MCF 10A (cell line): ENCODE measurements at places on chromosomes 4 and X. TPM values are rescaled to one million over a fixed set of nuclear protein-coding genes. Genes with fewer than 3 reads are reported as not detected.

The TLR8 gene
- total RNA-seq, result not detected in 2 replicates

DNA sequence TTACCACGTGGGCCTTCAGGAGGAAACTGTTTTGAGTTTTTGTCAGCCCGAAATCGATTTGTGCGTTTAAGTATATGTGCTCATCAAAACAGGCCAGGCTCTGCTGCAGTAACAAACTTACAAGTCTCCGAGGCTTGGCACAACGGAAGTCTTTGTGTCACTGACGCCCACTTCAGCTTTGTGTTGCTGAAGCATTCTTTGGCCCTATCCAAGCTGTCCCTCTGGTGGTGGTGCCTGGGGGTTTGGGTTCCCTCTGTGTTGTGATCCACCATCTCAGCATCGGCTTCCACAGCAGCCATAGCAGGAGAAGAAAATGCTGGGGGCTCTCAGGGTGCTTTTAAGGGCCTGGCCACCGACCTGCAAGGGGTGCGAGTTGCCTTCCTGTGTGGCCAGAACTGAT lies 176.4 kb downstream of the PTTG2 start:
- no peak for DNase-seq
- peaks cover 9% of the 10 kb centered on the region for H3K4me1 ChIP-seq
- H3K27ac ChIP-seq, result no peak overlapping the region
- no peaks in the 10 kb centered on the region for H3K27me3 ChIP-seq

GRCh38 chr4:140052050-140052449 lies 101.9 kb downstream of the MAML3 start:
- peaks cover 13% of the 10 kb centered on the region for H3K4me1 ChIP-seq
- H3K4me3 ChIP-seq, result no peak overlapping the region
- no peaks in the 10 kb centered on the region for H3K36me3 ChIP-seq
- no peak overlapping the region for H3K27ac ChIP-seq

- H3K27ac ChIP-seq, result no peak overlapping the region
- no peaks in the 10 kb centered on the region for H3K4me1 ChIP-seq
- peaks cover 88% of the 10 kb centered on the region for H3K27me3 ChIP-seq
- H3K36me3 ChIP-seq, result peaks cover 6% of the 10 kb centered on the region
Measured at GRCh38 chrX:113260474-113260873, 419.8 kb upstream of the AMOT start.

The FGFBP1 gene
- total RNA-seq, result 9.5 and 13.8 TPM in 2 replicates

DNA sequence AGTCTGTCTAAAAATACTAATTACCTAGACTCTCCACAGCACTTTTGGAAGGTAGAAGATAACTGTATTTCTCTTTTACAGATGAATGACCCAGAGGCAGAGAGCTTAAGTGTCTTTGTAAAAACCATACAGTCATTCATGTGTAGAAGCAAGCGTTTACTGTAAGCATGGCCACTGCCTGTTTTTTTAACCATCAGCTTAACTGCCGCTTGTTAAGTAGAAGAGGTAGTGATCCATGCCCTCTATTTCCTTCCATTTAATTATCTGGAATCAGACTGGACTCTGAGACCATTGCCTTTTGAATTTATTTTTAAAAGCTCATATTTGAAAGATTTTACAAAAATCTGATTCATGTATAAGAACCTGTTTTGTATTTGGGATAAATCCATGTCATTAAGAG lies 111.2 kb upstream of the TECRL start:
- peaks cover 4% of the 10 kb centered on the region for H3K4me1 ChIP-seq
- no peak for DNase-seq
- H3K27me3 ChIP-seq, result no peaks in the 10 kb centered on the region
- H3K4me3 ChIP-seq, result no peak overlapping the region

GRCh38 chrX:71111921-71112431 lies 599 bp upstream of the IL2RG start:
- no peak for DNase-seq
- H3K36me3 ChIP-seq, result peaks cover 6% of the 10 kb centered on the region
- H3K4me3 ChIP-seq, result no peak overlapping the region
- H3K4me1 ChIP-seq, result no peaks in the 10 kb centered on the region
- H3K27ac ChIP-seq, result no peak overlapping the region

- no peaks in the 10 kb centered on the region for H3K36me3 ChIP-seq
- no peak overlapping the region for H3K4me3 ChIP-seq
- no peak for DNase-seq
- peaks cover 36% of the 10 kb centered on the region for H3K27me3 ChIP-seq
- no peak overlapping the region for H3K27ac ChIP-seq
- peaks cover 4% of the 10 kb centered on the region for H3K4me1 ChIP-seq
Measured at GRCh38 chrX:44308869-44309268, 34.6 kb downstream of the EFHC2 start.

- H3K4me3 ChIP-seq, result no peak overlapping the region
- DNase-seq, result peak; percentile 64
- no peaks in the 10 kb centered on the region for H3K27me3 ChIP-seq
Measured at GRCh38 chrX:135740681-135741149, 27.3 kb downstream of the CT45A1 start.

- H3K36me3 ChIP-seq, result peaks cover 39% of the 10 kb centered on the region
- no peaks in the 10 kb centered on the region for H3K27me3 ChIP-seq
- no peaks in the 10 kb centered on the region for H3K4me1 ChIP-seq
- no peak for DNase-seq
- peak overlapping the region; percentile 29 for H3K27ac ChIP-seq
Measured at GRCh38 chr4:103144926-103145325, 45.3 kb upstream of the BDH2 start.

GRCh38 chr4:18511727-18512126 lies 490.2 kb upstream of the LCORL start:
- no peaks in the 10 kb centered on the region for H3K36me3 ChIP-seq
- no peaks in the 10 kb centered on the region for H3K4me1 ChIP-seq
- no peaks in the 10 kb centered on the region for H3K27me3 ChIP-seq
- no peak overlapping the region for H3K4me3 ChIP-seq
- H3K27ac ChIP-seq, result no peak overlapping the region
- DNase-seq, result no peak

The KIAA0232 gene
- 15.6 and 19.2 TPM in 2 replicates for total RNA-seq

The GAGE1 gene
- total RNA-seq, result not detected in 2 replicates
